Hematopoietic multipotent progenitor cell (in vitro differentiated cells): ENCODE measurements at places on chromosomes 1 and 21. TPM values are rescaled to one million over a fixed set of nuclear protein-coding genes. Genes with fewer than 3 reads are reported as not detected.

DNA sequence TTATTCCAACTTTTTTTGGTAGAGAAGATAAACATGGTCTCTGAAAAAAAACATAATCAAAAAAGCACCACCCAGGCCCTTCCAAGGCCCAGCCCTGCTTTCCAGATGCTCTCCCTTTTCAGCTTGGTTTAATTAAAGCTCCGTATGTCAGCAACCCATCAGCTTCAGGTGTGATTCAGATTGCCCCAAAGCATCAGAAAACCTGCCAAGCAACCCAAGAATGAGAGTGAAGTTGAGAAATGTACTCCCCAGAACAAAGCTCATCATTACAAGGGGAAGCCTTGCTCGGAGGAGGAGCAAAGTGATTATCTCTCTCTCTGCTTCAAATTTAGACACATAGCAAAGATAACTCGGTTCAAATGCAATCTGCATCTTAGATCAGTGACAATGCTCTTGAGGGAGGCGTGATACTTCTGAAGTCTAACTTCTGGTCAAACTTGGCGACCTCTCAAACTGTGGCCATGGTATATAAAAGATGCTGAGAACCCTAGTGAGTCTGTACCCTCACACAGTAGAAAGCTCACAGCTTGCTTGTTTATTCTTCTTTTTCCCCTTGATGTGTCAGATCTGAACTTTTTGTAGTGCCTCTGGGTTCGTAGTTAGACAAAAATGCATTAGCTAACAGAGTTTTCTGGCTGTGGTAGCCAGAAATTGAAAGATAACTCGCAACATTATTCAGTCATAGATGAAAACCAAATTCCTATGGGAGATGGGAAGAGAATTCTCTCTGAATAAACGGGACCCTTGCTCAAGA is 63.3 kb upstream of the ZC3H11B start:
- no peak for DNase-seq

DNA sequence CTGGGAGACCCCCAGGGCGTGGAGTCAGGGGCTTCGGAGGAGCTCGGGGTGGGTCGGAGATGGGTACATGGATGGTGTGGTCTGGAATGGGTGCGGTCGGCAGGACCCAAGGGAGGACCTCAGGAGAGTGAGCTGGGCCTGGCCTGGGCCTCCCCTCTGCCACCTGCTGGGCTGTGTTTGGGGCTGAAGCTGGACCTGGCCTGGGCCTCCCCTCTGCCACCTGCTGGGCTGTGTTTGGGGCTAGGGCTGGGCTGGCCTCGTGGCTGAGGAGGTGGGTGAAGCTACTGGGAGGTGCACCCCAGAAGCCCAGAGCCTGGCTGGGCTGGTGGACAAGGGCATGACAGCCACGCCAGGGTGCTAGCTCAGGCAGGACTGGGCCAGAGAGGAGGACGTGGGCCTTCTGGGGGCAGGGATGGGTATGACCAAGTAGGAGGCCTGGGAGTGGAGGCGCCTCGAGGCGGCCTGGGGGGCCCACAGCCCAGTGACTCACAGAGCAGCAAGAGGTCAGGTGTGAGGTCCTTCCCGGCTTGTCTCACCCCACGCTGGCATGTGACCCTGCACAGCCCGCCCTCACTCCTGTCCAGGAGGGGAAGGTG is 14.5 kb downstream of the SAMD11 start:
- DNase-seq = peak; percentile 49

DNA sequence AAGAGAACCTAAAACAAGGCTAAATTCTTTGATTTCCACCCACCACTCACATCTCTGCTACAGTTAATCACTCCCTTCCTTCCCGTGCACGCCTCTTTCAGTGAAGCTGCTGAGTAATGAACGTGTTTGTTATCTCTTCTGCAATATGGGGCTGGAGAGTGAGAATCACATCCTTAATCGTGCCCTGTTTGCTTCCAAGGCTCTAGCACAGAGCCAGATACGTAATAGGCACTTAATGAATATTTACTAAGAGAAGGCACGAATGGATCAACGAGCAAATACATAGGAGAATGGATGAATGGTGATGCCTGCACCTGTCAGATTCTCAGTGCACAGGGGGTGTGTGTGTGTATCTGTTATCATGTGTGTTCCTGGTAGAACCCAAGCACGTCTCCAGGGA is 22.1 kb upstream of the FAM43B start:
- peak; percentile 66 for DNase-seq

DNA sequence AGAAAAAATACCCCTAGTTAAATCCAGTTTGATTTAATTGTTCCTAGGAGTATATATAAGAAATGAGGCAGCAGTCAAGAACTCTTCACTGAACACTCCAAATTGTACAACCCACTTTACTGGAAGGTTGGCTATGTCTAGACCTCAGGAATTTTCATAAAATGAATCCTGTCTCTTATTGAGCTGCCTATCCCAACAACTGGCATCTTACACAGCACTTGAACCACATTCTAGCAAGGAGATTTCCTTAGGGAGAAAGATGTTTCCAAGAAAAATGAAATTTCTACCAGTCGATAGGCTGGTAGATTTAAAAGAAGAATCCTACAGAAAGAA is 16.3 kb downstream of the RNF19B start:
- no peak for DNase-seq

DNA sequence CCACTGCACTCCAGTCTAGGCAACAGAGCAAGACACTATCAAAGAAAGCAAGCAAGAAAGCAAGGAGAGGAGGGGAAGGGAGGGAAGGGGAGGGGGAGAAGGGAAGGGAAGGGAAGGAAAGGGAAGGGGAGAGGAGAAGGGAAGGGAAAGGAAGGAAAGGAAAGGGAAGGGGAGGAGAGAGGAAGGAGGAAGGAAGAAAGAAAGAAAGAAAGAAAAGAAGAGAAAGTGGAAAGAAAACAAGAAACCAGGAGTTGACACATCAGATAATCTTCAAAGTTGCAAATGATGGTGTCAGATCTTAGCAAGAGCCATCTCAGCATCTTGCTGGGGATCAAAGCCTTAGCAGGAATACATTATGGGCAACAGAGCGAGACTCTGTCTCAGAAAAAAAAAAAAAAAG is 14.9 kb upstream of the CDA start:
- DNase-seq = no peak

DNA sequence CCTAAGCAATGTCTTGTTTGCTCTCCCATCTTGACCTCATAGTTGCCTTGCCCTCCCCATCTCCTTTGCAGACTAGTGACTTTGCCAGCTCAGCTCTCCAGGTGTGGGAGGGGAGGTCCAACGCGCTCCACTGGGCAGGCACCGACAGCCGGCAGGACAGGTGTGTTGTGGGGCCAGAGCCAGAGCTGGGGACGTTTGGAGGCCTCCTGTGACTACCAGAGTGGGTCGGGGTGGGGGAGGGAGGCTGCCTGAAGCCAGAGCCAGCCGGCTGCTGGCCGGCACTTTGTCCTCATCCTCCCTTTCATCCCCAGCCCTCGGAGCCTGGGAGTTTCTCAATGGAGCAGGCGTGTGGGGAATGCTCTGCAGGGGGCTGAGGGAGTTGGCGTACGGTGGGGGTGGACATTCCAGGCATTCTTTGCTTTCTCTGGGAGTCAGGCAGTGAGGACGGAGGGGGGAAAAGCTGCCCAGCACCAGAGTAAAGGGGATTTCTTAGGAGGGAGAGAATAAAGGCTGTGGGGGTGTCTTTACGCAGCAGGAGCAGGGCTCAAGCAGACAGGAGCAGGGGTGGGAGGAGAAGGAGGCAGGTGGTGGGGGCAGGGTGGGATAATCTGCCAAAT is 20.2 kb downstream of the NUAK2 start:
- DNase-seq = no peak

ARHGEF10L gene
- 0.27 TPM for total RNA-seq

PRR9 gene
- not detected for total RNA-seq
